ENCODE measurements at places on chromosomes 12 and 14.
A peak's percentile ranks its signal among the peaks of the same experiment; 100 is the strongest.

GRCh38 chr12:58268069-58268468 is 326.7 kb downstream of the ATP23 start:
- no peak for DNase-seq

DNA sequence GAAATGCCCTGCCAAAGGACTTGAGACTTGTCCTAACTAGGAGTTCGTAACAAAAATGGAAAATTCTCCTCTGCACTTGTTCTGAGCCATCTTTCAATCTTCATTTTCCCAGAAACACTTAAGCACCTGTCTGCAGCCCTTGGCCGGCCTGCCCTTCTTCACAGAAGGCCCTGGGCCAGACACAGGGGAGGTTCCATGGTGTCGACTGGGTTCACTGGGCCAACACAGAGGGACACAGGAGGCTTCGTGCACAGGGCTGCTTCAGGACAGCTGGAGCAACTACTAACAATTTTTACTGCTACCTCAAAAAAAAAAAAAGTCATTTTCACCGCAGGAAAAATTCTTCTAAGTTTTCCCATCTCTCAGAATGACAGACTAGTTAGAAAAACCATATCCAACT is 19.6 kb downstream of the NID2 start:
- no peak for DNase-seq

GRCh38 chr14:62470935-62471334 is 574.3 kb downstream of the KCNH5 start:
- no peak for DNase-seq

DNA sequence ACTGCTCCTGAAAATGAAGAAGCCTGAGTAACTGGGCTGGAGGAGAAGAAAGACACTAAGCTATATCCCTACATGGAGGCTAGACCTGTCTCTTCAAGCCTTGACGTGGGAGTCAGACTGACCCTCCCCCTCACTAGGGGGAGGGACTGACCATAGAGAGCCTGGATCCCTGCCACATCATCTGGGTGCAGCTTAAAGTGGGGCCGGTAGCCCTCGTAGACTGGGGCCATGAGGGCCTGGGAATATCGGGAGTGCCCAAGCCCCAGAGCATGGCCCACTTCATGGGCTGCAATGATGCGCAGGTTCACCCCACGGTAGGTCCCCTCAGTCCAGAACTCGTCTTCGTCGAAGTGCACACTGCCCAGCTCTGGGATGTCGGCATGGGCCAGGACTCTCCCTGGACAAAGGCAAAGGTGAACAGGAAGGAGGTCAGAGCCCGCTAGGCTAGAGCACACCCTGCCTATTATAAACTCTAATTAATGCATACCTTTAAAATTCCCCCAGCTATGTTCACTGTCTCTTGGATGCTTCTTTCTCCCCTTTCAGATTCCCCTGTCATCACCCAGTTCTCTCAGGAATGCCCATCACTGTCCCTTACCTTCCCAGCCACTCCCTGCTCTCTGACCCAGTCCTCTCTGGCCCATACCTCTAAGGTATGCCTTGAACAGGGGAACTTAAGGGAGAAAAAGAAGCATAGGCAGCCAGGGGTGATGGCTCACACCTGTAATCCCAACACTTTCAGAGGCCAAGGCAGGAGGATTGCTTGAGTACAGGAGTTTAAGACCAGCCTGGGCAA is 3.2 kb downstream of the MMP19 start:
- DNase-seq = no peak

GRCh38 chr14:95250936-95251335 is 68.8 kb downstream of the CLMN start:
- no peak for DNase-seq

DNA sequence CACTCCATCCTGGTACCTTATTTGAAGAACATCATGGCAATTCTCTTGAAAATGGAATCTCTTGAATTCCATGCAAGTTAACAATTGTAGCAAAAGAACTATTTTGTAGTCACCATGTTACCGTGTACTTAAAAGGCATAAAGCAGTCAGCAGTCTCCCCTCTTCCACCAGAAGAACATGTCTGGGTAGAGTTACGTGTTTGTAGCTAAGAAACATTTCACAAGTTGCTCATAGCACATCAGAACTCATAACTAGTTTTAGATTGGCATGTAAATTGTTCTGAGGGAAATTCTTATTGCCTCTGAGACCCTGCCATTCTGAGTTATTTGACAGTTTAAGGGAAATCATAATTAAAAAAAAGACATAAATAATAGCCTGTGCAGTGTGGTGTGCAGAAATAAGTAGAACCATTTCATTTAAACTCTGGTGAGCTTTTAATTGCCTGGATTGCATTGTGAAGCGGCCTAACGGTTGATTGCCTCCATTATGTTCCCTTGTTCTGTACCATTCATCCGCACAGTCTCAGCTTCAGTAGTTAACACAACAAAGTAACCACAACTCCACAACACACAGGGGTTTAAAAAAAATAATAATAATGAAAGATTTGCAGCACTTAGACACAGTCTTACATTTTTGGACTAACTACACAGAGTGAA is 2.6 kb downstream of the LMO3 start:
- no peak for DNase-seq

DNA sequence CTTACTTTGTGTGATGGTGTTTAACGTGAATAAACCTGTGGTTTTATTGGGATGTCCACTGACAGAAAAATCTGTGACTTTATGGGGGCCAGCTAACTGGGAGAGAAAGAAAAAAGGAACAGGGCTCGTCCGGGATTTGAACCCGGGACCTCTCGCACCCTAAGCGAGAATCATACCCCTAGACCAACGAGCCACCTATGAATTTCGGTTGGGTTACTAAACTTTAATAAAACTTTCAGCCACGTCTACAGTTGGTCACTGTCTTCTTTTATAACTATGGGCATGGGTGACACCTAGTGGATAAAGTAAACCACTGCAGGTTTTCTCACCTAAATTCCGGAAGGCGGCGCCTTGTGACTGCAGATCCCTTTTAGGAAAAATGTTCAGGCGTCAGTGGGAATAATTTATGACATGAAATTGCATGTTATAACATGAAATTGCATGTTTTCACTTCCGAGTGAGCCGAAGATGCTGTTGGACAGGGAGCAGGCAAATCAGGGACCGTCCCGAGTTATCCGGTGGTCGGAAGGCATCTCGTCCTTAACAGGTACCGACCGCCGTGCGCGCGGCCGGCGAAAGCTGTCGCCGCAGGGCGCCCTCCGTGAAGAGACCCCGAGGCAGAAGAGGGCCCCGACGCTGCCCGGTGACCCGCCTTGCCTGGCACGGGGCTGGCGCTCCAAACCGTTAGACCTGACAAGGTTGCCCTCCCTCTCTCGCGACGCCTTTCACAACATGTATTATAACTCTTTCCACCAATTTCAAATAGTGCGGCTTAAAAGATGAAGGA is 18.2 kb upstream of the RNASE12 start:
- DNase-seq = no peak

GRCh38 chr12:53060064-53060720 is 10.3 kb downstream of the TNS2 start:
- no peak for DNase-seq

DNA sequence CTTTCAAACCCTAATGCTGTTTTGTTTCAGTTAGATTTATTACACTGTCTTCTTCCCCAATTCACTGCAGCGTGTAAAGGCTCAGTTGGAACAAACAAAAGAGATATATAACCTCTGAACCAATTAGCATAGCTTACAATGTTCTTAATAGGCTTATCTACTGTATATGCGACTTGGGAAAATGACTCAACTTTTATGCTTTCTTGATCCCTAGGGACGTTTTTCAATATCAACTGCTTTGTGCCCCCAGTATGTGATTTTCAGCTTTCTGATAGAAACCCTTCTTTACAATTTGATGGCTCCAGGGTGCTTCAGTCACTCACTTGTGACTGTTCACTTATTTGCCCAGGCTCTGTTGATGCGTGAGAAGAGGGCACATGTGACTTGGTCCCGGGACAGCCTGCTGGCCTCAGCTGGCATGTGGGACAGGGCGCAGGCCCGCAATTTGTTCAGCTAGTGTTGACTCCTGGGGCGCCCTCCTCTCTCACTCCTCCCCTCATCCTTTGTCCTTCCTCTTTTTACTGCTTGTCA is 107.1 kb downstream of the TMTC2 start:
- no peak for DNase-seq

- no peak for DNase-seq
Observed at GRCh38 chr14:89351516-89352404, 65.3 kb downstream of the FOXN3 start.

- DNase-seq = no peak
Observed at GRCh38 chr14:75068294-75069120, 934 bp upstream of the ZC2HC1C start.

DNA sequence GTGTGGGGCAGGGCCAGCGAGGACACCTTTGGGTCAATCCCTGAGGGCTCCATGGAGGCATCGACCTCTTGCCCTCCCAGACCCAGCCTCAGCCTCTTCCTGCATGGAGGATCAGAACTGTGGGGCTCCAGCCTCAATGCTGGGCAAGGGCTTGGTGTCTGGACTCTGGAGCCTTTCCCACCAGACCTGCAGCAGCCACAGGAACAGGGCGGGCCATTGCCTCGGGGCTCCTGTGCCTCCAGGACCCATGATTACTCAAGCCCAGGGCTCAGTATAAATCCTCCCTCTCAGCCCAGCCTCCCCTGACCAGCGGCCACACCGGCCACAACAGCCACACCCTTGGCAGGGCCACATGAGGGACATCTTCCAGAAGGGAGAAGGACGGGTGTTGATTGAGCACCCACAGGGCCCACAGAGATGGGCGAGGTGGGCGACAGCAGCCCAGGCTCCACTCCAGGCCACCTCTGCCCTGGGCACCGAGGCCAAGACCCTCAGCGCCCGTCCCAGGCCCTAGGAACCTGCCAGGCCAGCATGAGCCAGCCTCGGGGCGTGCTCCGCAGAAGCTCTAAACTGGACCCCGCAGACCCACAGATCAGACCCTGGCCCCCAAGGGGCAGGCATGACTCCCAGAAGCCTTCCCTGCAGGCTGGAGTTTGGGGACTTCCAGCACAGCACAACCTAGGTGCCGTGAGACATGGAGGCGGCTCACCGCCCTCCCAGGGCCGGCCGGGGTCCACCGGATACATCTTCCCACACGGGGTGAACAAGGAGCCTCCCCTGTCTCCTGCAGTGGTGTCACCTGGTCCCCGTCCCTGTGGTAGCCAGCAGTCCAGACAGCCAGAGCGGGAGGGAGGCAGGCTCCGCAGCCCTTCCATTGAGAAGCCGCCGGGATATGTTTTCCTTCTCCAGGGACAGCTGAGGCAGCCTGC is 25.1 kb downstream of the NCOR2 start:
- DNase-seq = no peak

DNA sequence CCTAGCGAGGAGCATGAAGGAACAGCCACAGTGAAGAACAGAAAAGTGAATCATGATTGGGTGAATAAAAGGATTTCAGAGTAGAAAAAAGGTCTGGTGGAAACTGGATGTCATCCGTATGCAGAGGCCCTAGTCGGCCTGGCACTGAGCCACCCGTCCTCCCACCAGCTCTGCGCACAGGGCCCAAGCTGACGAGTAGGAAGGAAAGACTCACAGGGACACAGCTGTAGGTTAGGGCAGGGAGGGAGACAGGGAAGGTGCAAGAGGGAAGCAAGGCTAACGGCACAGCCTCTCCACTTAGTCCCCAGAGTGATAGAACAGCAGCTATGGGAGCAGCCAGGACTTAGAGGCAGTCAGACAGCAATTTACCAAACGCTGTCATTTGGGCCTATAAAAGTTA is 112.6 kb downstream of the KCNK10 start:
- no peak for DNase-seq

- DNase-seq = no peak
Observed at GRCh38 chr12:59593761-59594160, 2.1 kb upstream of the SLC16A7 start.

GRCh38 chr14:81311141-81311540 is 89.0 kb downstream of the STON2 start:
- DNase-seq = no peak

GRCh38 chr14:70317969-70318634 is 41.4 kb downstream of the COX16 start:
- no peak for DNase-seq

GRCh38 chr12:51322452-51322851 is 1.5 kb downstream of the BIN2 start:
- no peak for DNase-seq

- DNase-seq = no peak
Observed at GRCh38 chr14:54309615-54310014, 87.2 kb upstream of the CDKN3 start.

- no peak for DNase-seq
Observed at GRCh38 chr12:15636060-15636890, 152.9 kb downstream of the EPS8 start.

GRCh38 chr12:122062832-122063693 is 15.5 kb upstream of the MLXIP start:
- no peak for DNase-seq

DNA sequence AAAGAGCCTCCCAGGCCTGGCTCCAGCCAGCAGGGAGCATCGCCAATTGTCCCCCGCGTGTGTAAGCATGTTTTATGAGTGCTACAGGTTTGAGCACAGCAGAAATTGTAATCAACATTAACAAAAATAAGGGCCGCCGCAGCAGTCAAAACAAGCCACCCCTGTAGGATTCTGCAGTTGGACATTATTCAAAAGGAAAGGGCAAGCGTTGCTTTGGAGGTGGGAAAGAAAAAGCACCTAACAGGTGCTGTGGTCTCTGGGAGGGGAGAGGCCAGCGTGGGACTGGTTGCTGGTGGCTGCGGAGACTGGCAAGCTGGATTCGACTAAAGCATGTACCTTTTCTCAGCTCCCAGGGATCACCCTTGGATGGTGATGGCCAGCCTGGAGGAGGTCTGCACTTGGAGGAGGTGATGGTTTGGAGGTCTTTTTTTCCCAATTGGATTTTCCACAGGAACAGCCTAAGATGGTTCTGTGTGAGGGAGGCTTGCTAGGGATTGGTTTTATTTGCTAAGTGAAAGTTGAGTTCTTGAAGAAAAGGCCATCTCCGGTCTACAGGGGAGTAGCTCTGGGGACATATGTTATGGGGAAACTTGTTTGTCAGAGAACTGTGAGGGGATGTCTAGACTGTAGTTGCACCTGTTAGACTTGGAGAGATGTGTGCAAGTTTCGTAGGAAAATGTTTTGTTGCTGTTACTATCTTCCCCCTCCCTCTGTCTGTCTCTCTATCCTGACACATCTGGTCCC is 2.0 kb downstream of the DYRK2 start:
- DNase-seq = no peak

- peak; percentile 97 for DNase-seq
Observed at GRCh38 chr12:6944381-6945186, 762 bp downstream of the C12orf57 start.

DNA sequence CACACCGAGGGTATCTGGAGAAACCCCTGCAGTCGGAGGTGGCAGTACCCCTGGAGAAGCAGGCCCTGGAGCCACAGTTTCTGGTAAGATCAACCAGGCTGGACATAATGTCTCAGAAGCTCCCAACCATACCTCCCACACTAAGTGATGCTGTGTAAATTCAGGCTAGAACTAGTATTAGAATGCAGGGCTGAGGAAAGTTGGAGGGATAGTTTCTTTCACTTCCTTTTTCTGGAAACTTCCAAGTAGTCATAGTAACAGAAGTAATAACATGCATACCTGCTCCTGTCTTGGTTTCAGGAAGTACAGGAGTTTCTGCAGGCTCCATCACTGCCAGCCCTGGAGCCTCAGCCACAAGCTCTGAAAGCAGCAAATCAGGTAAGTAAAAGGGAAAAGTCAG is 228.1 kb upstream of the CNTN1 start:
- no peak for DNase-seq

GRCh38 chr12:45259675-45260074 is 43.8 kb downstream of the ANO6 start:
- DNase-seq = no peak

- DNase-seq = no peak
Observed at GRCh38 chr12:132642846-132643835, 24.6 kb downstream of the P2RX2 start.
